ENCODE measurements at places on chromosomes 2 and 18. TPM values are rescaled to one million over a fixed set of nuclear protein-coding genes. Genes with fewer than 3 reads are reported as not detected.

The MEX3C gene
- 31.7 TPM for total RNA-seq

The TTR gene
- total RNA-seq, result not detected

The HK2 gene
- 23.5 TPM for total RNA-seq

The EN1 gene
- total RNA-seq, result not detected

- H3K4me3 ChIP-seq, result no peak overlapping the region
- DNase-seq, result no peak
Measured at GRCh38 chr2:14815201-14815600, 182.7 kb downstream of the LRATD1 start.

- no peaks in the 10 kb centered on the region for H3K27me3 ChIP-seq
- H3K4me3 ChIP-seq, result no peak overlapping the region
- no peaks in the 10 kb centered on the region for H3K4me1 ChIP-seq
- H3K36me3 ChIP-seq, result no peaks in the 10 kb centered on the region
Measured at GRCh38 chr2:160751021-160751420, 257.4 kb upstream of the RBMS1 start.

GRCh38 chr2:1222056-1222455 lies 191.2 kb upstream of the TPO start:
- H3K36me3 ChIP-seq, result no peaks in the 10 kb centered on the region
- H3K27ac ChIP-seq, result no peak overlapping the region
- H3K4me1 ChIP-seq, result no peaks in the 10 kb centered on the region
- no peaks in the 10 kb centered on the region for H3K27me3 ChIP-seq
- H3K4me3 ChIP-seq, result no peak overlapping the region
- DNase-seq, result no peak

DNA sequence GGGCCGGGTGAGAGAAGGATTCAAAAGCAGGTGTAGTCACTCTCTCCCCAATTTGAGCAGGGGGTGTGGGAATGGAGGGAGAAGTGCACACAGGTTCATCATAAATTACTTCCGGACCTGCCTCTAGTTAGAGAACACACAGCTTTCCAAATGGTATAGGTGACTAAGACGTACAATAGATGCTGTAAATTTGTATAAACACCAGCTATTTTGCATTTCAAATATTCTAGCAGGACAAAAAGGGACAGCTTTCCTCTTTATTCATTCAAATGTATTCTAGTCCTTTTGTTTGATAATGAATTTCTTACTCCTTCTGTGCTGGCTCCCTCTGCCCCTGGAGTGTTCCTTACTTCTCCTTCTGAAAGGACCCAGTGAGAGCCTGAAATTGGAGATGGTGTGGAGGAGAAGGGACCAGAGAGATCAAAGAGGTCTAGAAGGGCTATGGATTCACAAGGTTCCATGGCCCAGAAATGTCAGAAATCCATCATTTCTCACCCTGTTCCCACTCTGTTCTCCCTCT lies 53.2 kb upstream of the SH3BP4 start:
- H3K36me3 ChIP-seq, result no peaks in the 10 kb centered on the region
- no peak overlapping the region for H3K4me3 ChIP-seq
- DNase-seq, result no peak
- no peaks in the 10 kb centered on the region for H3K4me1 ChIP-seq

GRCh38 chr2:109613081-109613921 lies 465 bp downstream of the SEPTIN10 start:
- peak overlapping the region; percentile 97 for H3K4me3 ChIP-seq
- DNase-seq, result peak; percentile 87
- H3K27me3 ChIP-seq, result no peaks in the 10 kb centered on the region
- H3K4me1 ChIP-seq, result peaks cover 7% of the 10 kb centered on the region
- no peaks in the 10 kb centered on the region for H3K36me3 ChIP-seq

DNA sequence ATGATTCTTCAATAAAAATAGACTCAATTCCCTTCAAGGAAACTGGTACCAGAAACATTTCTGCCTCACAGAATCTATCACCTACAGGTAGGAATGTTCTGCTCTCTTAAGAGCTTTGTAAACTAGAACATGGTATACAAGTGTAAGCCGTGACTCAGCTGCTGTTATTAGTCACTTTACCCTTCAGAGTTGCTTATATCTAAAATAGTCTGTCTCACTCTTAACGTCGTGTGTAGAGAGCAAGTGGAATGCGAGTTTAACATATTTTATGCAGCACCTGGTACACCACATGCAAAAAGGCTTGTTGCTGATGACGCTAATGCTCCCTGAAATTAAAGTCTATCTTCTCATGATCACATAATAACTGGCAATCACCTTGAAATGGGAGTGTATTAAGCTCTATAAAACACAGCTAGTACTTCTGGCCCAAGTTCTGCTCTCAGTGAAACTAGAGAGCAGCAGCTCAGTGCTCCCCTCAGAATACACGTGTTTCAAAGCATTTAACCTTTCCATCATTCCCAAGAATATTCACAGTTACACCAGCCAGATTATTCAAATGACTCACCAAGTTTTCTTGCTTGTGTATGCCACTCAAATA lies 420.0 kb downstream of the ZEB2 start:
- DNase-seq, result no peak
- no peak overlapping the region for H3K4me3 ChIP-seq
- no peaks in the 10 kb centered on the region for H3K36me3 ChIP-seq
- H3K4me1 ChIP-seq, result no peaks in the 10 kb centered on the region
- no peaks in the 10 kb centered on the region for H3K27me3 ChIP-seq

- no peak overlapping the region for H3K4me3 ChIP-seq
- H3K4me1 ChIP-seq, result peaks cover 6% of the 10 kb centered on the region
- no peaks in the 10 kb centered on the region for H3K27me3 ChIP-seq
- no peak overlapping the region for H3K27ac ChIP-seq
- no peaks in the 10 kb centered on the region for H3K36me3 ChIP-seq
Measured at GRCh38 chr18:45806226-45806625, 19.2 kb upstream of the SIGLEC15 start.

- H3K4me3 ChIP-seq, result no peak overlapping the region
- H3K27me3 ChIP-seq, result no peaks in the 10 kb centered on the region
- H3K36me3 ChIP-seq, result no peaks in the 10 kb centered on the region
Measured at GRCh38 chr2:152115952-152116351, 17.1 kb upstream of the CACNB4 start.

DNA sequence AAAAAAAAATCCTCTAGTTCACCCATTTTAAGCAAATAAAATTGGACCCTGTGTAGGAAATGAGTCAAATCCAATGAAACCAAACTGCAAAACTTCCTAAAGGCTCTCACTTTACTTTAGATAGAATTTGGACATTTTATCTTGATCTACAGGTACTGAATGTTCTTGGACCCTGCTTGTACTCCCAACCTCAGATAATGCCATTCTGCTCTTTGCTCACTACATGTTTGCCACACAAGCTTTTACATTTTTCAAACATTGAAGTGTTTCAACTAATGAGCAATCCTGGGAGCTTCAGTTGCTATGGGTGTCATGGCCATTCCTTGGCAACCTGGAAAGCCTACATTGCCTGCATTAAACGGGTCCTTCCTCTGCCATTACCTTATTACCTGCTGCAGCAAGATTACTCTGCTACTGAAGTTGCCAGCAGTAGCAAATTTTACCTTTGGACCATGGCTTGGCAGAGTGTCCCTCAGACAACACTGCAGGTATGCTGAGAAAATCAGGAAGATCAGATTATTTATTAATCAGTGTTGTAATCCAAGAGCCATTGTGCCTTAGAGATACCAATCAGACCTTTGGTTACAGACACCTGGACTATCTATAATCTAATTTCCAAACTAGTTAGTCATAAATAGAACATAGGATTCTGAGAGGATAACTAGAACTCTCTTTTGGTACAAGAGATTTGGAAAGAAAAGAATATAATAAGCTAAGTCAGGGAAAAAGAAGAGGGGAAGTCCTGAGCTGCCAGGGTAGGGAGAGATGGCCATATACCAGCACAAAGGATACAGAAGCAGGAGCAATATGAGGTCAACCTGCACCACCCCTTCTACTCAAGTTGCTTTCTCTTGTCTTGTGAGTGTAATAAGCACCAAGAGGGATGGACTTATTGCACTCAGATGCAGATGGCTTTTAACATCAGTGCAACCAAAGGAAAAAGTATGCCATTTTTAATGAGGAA lies 293.3 kb upstream of the TFPI start:
- H3K27me3 ChIP-seq, result no peaks in the 10 kb centered on the region
- DNase-seq, result no peak
- H3K27ac ChIP-seq, result no peak overlapping the region

DNA sequence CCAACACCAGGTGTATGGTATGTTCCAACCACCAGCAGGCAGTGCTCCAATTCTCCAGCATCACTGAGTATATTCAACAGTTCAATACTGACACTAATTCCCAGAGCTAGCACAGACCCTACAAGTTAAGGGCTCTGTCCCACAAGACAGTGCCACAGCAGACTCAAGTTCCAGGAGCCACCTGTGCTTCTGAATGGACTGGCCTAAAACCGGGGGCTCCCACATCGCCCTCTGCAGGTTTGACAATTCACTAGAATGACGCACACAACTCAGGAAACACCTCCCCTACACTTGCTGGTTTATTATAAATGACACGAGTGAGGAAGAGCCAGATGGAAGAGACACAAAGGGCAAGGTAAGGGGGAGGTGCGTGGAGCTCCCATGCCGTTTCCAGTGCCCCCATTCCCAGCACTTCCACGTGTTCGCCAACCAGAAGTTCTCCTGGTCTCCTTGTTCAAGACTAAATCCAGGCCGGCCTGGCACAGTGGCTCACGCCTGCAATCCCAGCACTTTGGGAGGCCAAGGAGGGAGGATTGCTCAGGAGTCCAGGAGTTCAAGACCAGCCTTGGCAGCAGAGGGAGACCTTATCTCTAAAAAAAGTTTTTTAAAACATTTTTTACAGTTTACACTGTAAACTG lies 12.2 kb upstream of the ATP6V1B1 start:
- no peak overlapping the region for H3K4me3 ChIP-seq
- no peaks in the 10 kb centered on the region for H3K4me1 ChIP-seq
- H3K27ac ChIP-seq, result no peak overlapping the region
- H3K27me3 ChIP-seq, result no peaks in the 10 kb centered on the region
- H3K36me3 ChIP-seq, result no peaks in the 10 kb centered on the region
- DNase-seq, result no peak

DNA sequence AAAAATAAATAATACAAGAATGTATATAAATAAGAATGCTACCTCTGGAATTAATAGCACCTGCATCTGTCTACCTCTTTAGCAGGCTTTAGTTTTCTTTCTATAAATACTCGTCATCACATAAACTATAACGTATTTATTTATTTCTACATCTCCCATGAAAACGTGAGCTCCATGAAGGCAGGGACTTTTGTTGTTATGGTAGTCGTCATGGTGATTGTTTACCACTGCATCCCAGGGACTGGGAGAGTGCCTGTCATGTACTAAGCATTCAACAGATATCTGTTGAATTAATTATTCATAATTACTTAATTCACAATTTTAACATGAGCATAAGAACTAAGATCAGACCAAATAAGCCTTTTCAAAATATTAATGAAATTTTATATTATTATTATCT lies 386.6 kb downstream of the NRXN1 start:
- H3K4me3 ChIP-seq, result no peak overlapping the region
- no peaks in the 10 kb centered on the region for H3K36me3 ChIP-seq
- no peaks in the 10 kb centered on the region for H3K4me1 ChIP-seq
- DNase-seq, result no peak
- H3K27me3 ChIP-seq, result no peaks in the 10 kb centered on the region

- no peaks in the 10 kb centered on the region for H3K27me3 ChIP-seq
- H3K4me1 ChIP-seq, result no peaks in the 10 kb centered on the region
- no peak overlapping the region for H3K27ac ChIP-seq
Measured at GRCh38 chr2:178923546-178923945, 116.3 kb upstream of the TTN start.

GRCh38 chr2:233673896-233674295 lies 2.2 kb downstream of the UGT1A9 start:
- H3K27me3 ChIP-seq, result no peaks in the 10 kb centered on the region
- H3K36me3 ChIP-seq, result no peaks in the 10 kb centered on the region
- no peak overlapping the region for H3K27ac ChIP-seq
- H3K4me1 ChIP-seq, result no peaks in the 10 kb centered on the region
- no peak for DNase-seq

DNA sequence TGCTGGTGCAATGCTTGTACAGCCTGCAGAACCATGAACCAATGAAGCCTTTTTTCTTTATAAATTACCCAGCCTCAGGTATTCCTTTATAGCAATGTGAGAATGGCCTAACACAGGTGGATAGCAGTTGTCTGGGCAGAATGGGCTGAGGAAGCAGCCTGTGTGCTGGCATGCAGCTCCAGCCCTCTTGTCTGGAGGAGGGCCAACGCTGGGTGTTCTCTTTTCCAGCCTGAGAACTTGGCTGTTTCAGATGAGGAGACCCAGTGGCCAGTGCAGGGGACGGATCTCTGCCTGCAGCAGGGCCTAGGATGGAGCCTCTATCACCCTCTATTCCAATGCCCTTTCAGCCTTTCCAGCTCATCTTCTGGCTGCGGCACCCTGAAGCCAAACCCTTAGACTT lies 58.8 kb downstream of the CTIF start:
- no peaks in the 10 kb centered on the region for H3K27me3 ChIP-seq
- no peak overlapping the region for H3K4me3 ChIP-seq
- no peak overlapping the region for H3K27ac ChIP-seq
- no peaks in the 10 kb centered on the region for H3K4me1 ChIP-seq

DNA sequence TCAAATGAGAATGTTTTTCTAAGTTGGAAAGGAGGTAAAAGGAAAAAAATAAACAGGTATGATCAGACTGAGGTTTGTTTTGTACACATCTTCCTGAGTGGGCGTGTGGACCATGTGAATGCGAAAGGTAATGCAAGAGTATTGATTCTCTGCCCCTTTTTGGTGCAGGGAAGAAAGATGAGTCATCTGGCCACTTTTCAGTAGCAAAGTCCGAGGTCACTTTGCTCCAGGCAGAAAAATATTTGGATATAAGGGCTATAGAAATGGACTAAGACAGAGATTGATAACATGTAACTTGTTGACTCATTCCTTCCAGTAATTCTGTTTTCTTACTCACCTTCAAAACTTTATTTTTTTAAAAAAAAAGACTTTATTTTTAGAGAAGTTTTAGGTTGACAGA lies 130.5 kb downstream of the DSEL start:
- DNase-seq, result no peak
- H3K36me3 ChIP-seq, result no peaks in the 10 kb centered on the region
- no peaks in the 10 kb centered on the region for H3K27me3 ChIP-seq
- no peaks in the 10 kb centered on the region for H3K4me1 ChIP-seq
- H3K27ac ChIP-seq, result no peak overlapping the region

GRCh38 chr2:223196331-223196730 lies 144.3 kb downstream of the KCNE4 start:
- no peaks in the 10 kb centered on the region for H3K4me1 ChIP-seq
- no peaks in the 10 kb centered on the region for H3K27me3 ChIP-seq
- H3K4me3 ChIP-seq, result no peak overlapping the region

DNA sequence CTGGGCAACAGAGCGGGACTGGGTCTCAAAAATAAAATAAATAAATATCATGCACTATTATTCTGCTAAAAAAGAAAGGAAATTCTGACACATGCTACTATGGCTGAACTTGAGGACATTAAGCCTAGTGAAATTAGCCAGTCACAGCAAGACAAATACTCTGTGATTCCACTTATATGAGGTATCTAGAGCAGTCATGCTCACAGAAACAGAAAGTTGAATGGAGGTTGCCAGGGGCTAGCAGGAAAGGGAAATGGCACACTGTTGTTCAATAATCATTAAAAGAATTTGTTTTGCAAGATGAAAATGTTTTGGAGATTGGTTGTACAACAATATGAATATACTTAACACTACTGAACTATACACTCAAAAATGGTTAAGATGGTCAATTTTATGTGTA lies 60.8 kb downstream of the NCKAP1 start:
- DNase-seq, result no peak
- H3K27ac ChIP-seq, result no peak overlapping the region
- H3K4me1 ChIP-seq, result no peaks in the 10 kb centered on the region
- no peaks in the 10 kb centered on the region for H3K27me3 ChIP-seq
